ENCODE measurements at places on chromosomes 16 and 17.

- no peak for DNase-seq
Measured at GRCh38 chr17:56506349-56506748, 87.2 kb upstream of the NOG start.

DNA sequence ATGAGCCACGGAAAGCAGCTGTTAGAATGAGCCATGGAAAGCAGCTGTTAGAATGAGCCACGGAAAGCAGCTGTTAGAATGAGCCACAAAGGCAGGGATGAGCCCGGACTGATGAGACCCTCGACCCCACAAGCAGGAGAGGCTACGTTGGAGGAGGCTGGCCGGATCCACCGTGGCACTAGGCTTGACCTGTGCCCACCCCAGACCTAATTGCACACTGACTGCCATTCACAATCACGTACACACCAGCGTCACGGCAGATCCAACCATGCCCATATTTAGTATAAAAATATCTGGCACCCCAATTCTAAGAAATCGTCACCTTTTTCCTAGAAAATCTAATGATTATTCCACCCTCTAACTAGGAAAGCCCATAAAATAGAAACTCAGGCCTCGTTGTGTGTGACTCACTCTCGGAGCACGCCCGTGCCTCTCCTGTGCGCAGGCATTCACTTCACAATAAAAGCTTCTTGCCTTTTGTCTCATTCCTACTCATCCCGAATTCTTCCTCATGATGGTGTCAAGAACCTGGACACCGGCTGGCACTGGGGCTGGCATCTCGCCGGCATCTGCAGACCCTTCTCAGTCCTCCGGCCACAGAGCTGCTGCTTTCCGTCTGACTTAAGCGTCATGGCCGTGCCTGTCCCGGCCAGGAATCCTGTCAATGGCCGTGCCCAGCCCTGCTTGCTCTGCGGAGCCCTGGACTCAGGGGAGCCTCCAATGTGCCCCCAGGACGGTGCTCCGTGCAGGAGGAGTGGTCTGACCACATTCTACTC lies 5.5 kb upstream of the SECTM1 start:
- DNase-seq: no peak

DNA sequence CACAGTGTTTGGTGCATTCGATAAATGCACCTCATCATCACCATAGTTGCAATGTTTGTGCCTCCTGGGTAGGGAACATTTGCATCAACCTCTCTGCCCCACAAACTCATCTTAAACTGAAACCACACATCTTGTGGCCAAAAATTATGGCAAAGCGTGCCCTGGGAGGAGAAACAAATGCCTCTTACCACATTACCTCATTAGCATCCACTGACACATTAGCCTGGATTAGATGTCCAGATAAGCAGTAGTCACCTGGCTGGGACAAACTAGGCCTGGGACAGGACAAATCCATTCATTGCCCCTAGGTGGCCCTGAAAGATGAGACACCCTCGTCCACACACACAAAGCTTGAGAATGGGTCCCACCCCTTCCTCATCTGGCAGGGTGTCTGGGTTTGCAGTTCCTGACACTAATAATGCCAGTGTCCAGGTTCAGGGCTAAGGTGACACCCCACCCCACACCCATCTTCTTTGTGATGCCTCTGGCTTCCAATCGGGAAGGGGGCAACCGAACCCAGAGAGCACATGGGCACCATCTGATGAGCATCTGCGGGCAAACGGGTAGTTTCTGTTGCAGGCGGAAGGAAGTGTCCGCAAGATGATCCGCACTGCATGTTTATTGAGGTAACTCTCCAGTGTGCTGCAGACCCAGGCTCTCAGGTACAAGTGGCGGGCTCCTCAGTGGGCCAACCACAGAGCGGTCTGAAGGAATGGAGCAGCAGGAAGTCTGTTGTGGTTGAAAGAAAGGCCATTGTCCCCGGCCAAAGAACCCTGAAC lies 8.6 kb downstream of the XYLT1 start:
- DNase-seq: no peak

DNA sequence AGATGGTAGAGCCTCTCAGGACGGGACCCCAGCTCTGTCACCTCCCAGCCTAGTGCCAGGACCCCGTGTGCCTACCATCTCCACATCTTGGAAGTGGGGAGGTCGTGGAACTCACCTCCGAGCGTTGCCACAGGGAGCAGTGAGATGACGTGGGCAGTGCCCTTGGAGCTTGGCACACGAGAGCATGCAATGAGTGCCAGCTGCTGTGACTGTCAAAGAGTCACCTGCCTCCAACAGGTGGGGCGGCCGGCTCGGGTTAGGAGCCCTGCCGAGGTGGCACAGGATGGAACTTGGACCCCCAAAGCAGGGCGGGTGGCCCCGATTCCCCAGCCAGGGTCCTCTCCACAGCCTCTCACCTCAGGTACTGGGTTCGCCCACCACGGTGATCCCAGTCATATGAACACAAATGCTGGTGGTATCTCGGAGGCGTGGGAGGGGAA lies 5.5 kb downstream of the VPS4A start:
- no peak for DNase-seq

DNA sequence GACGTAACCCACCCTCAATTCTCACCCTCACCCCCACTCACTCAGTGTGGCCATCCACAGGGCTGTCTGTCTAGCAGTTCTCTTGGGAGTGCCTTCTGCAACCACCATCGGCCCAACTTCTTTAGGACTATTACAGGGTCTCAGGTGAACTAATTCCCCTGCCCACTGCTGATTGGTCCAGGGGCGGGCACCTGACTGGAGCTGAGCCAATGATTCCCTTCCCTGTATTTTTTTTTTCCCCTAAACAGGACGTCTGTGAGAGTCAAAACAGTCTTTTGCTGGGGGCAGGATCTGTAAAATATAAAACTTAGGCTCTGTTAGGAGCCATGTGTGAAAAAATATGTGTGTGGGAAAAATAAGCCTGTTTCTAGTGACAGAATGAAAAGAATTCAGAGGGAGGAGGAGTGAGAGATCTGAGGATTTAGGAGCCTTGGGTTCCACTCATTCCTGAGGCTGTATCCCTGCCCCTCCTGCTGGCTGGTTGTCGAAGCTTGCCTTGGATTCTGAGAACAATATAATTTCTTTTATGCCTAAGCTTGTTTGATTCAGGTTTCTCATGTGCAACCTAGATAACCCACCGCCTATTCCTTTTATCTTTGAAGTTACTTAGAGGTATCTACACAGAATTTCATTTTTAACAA lies 115.0 kb downstream of the SPACA3 start:
- DNase-seq: no peak

- DNase-seq: no peak
Measured at GRCh38 chr16:57889960-57890751, 80.8 kb downstream of the CNGB1 start.

DNA sequence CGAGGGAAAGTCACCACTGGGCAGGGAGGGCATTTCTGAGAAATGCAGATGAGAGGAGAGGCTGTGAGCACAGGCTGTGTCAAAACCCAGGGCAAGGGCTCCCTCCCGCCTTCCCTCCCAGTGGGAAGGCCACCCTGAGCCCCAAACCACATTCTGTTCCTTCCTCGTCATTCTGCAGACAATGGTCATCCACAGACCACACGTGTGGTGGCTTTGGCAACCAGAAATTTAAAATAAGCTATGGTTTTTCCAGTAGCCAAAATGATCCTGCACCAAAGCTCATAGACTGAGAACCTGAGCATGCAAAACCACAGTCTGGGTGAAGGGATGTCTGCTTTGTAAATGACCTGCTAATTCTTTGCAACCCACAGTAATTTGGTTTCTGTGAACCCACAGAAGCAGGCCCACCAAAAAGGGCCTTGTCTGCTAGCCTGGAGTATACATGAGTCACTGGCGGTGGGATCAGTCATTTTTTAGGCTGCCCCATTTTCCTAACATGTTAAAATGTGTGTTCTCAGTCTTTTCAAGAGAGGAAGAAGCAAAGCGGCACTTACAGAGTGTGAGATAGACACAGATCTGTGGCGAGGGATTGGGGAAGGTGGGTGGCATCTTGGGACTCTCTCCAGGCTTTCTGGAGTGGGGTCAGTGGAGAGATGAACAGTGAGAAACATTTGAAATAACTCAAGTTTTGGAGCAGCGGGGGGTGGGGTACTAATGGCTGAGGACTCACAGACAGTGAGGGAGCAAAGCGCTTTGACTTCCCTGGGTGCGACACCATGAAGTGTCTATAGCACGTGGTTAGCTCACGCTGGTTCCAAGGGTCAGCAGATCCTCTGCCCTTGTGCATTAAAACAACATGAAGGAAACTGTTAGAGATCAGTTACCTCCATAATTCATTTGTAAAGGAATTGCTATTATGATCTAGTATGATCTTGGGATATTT lies 20.5 kb downstream of the GRB7 start:
- DNase-seq: no peak

DNA sequence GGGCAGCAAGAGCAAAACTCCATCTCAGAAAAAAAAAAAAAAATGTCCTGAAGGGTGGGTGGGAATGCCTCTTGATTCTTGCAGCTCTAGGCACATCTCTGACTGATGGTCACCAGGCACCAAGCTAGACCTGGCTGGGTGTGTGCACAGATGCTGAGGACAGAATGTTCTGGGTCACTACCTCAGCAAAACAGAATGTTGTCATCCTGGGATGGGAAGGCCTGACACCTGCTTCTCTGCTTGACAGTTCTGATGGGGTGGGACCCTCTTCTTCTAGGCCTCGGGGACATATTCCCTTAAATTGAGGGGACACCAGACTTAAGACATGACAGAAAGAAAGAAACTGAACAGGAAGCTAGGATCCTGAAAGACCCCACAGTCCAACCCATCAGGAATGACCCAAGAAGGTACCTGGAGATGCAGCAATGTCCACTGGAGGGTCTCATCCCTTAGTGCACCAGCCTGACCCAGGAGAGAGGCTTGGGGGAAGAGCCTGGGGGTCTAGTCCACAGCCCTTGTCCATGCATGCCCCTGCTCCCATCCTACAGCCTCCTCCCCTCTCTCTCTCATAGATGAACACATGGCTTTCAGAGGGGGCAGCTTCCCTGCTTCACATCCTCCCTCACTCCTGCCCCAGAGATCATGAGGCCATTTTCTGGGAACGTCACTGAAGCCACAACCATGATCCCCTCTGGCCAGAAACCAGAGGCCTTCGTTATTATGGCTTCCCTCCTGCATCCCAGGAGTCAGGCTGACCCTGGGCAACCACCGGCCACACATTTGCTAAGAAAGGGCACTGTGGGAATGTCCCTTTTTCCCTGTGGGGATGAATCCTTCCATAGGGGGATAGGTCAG lies 3.8 kb upstream of the STAT5B start:
- no peak for DNase-seq

DNA sequence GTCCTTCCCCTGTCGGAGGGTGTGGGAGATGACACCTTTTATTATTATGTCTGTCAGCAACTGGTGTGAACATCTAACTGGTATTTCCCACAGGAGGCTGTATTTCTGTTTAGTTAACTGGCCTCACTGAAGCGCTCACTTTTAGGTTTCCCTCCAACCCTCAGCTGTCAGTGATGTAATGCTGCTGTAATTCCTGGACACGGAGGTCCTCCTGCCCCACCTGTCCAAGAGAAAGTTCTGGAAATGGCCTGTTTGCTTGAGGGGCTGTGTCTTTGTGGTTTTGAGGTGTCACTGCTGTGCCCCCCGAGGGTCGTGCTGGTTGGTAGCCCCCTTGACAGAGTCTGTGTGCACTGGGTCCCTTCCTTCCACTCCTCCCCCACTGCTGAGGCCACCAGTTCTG lies 11.5 kb downstream of the KCNJ12 start:
- no peak for DNase-seq

DNA sequence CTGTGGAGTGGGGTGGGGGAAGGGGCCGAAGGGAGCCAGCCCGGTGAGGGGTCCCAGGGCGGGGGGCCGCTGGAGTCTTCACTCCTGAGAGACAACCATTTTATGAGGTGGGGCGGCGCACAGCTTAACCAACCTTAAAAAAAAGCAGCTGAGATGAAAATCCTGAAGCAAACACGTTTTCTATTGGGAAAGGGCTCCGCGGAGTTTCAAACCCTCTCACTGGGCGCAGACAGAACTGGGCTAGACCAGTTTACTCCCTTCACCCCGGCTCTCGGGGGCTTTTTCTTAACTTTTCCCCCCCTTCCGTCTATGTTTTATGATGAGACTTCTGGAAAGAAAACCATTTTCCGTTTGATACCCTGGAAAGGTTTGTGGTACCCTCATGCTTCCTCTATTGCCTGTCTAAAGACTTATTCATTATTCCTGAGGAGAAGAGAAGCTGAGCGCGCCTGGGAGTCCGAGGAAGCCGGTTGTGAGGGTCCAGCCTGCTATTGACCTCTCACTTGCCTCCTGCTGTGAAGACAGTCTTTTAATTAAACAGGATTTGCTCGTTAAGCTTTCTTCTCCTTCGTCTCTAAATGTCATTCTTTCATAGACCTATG lies 482 bp upstream of the SSH2 start:
- no peak for DNase-seq

GRCh38 chr17:57296231-57296630 lies 39.9 kb downstream of the MSI2 start:
- DNase-seq: no peak

DNA sequence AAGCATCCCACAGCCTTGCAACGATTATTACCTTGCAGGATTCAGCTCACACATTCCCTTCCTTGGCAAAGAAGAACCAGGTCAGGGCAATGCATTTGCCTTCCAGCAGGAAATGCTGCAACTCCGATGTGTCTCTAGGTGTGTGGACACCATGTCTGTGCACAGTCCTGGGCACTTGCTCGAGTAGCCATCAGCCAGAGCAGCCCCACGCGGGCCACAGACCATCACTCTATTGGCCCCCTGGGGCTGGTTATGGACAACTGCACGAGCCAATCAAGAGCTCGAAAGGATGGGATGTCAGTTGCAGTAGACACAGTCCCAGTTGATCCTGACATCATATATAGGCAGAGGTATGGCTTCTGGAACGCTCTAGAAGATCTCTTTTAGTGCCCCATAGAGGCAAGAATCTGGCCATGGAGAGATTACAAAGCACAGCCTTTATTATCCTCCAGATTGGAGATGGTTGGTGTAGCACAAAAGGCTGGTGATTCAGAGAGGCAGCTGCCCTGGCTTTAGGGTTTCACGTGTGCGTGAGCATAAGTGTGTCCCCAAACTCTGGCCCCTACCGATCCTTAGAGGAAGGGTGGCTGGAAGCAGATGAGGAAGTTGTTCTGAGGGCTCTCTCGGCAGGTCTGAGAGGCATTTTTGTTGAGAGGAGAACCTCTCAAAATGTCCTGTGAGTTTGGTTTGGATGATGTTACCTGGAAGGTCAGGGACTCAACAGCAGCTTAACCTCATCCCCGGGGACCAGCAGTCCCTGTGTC lies 403.8 kb downstream of the SEC14L1 start:
- no peak for DNase-seq

DNA sequence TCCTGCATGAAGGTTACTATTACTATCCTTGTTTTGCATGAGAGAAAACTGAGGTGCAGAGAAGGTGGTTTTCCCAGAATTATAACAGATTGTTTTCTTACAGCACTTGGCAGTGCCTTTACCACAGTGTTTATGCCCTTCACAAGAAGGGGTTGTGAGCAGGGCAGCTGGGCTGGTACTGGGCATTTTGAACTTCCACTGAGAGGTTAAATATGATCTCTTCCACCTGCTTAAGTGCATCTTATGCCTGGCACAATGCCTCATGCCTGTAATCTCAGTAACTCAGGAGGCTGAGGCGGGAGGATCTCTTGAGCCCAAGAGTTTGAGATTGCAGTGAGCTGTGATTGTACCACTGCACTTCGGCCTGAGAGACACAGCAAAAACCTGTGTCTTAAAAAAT lies 36.2 kb downstream of the NDE1 start:
- DNase-seq: no peak
